ENCODE measurements at places on chromosomes 3 and 15. TPM values are rescaled to one million over a fixed set of nuclear protein-coding genes. Genes with fewer than 3 reads are reported as not detected.

GRCh38 chr15:89002281-89002761 lies 85.9 kb upstream of the ABHD2 start:
- peak; percentile 18 for DNase-seq

- DNase-seq = no peak
These were observed 304.8 kb downstream of the VPS13C start for GRCh38 chr15:61755467-61755866.

DNA sequence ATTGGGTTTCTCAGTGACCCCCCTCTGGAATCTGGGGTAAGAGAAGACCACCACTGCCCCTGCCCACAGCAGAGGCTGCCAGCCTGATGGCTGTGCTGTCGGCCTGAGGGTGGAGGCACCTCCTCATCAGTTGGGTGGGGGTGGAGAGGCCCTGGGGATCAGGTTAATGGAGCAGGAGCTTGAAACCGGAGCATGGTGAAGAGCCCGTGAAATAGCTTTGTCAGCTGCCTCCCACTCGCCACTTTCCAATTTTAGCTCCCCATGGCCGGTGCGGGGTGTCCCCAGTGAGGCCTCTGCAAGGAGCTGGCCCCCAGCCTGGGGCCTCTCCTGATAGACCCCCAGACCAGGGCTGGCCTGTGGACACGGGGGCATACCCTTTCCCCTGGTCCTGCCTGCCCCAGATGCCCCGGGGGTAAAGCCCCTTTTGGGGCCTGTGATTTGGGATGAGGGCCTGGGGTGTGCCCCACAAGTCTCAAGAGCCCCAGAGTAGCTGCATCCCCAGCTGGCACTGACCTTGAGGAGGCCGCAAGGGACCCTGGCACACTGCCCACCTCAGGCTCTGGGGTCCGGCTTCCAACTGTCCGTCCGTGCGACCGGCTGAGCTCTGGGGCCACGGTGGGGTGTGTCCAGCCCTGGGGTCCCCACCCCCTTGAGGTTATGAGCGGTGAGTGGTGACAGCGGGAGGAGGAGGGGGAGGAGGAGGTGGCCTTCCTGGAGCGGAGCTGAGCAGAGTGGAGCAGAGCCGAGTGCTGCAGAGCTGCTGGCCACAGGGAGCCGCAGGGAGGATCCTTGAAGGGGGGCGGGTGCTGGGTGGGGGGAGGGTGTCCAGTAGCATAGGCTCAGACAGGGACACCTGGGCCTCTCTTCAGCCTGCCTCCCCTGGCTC lies at the start of gene HHATL:
Gene HHATL (minus strand): TSS at position 733 of the 886 bp plus-strand sequence. CDS start 1,972 bp downstream, outside the sequence.
- DNase-seq = no peak

DNA sequence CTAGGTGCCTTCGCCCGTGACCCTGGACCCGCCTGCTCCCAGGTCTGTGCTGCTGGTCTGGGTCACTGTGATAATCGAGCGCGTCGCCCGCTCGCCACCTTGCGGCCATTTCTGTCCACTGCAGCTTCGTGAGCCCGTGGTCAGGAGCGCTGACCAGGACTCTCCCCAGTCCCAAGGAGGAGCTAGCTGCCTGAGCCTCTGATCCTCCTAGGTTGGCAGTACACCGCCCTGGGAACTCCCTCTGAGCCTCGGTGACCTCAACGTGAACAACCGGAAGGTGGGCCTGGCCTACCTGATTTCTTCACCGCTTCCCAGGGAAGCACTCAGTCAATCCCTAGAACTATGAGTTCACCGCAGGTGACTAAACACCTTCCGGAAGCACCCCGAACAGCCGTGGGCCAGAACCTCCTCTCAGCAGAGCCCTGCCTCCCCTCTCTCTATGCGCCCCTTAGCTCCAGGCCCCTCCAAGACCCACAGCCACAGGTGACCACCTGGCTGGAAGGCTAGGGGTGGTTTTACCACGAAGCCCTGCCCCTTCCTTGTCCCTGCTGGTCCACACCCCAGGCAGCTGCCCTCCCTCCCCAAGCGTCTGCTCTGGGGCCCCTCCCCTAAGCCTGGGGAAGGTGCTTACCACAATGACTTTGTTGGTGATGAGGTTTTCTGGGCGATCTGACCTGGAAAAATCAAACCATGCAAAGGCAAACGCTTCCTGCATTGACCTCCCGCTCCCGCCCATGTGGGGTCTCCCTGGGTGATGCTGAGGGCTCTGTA lies 9.7 kb downstream of the PLA2G4D start:
- DNase-seq = peak; percentile 46

DNA sequence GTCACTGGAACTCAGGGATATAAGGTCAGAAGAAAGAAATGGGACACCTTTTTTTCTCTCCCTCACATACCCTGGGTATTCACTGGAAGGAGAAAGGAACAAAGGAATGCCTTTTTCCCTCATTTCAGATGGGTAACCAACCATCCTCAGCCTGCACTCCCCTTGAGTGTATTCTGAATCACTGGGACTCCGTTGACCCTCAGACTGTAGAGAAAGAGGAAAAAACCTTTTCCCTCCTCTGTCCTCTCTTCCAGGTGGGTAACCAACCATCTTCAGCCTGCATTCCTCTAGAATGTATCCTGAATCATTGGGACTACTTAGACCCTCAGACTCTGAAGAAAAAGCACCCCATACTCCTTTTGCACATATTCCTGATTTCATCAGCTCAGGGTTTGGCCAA lies 11.4 kb downstream of the PRR20G start:
- DNase-seq = no peak

DNA sequence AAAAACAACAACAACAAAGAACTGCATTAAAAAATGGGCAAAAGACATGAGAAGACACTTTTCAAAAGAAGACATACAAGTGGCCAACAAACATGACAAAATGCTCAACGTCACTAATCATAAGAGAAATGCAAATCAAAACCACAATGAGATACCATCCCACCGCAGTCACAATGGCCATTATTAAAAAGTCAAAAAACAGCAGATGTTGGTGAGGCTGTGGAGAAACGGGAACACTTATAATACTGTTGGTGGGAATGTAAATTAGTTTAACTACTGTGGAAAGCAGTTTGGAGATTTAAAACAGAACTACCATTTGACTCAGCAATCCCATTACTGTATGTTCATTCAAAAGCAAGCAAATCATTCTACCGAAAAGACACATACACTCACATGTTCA lies 15.1 kb downstream of the EIF1B start:
- DNase-seq = no peak

DNA sequence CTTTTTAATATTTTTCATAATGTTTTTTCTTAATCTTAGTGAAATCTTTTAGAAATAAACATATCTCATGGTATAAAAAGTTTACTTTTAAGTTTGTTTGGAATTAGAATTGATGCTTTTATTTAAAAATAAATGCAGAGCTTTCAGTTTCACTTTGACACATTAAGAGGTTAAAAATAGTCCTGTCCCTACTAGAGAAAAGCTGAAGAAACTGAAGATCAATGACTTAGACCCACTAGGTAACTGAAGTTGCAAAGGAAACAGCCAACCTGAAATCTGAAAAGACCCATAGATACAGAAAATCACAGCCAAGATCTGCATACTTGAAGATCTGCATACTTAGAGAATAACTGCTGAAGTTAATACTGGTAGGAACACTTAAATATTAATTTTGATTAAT lies 237.6 kb downstream of the RAP2B start:
- DNase-seq = no peak

DNA sequence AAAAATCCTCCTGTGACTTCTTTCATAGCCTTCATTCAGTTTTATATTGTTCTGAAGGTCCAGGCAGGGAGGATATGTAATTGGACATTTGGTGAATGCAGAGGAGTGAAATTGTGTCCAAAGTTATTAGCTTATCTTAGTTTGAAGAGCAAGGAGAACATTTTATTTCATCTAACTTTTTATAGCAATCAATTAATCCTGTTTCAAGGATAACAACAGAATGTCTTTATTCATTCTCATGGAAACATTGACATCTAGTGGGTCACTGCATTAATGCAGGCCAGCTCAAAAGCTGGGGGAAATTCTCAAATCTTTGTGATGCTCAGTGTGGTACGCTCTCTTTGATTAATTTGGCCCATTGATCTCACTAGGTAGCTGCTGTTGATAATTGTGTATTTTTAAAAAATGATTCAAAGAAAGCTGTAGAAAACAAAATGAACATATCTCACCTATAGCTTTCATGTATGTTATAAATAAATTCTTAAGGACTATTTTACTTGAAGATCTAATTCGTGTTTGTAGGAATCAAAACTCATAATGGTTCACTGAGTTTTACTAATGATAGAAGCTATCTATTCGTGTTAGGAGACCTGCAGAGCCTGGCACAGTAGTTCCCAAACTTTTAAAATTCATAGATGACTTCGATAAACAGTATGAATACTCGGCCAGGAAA lies 150.8 kb upstream of the KCNMB2 start:
- DNase-seq = peak; percentile 1

- no peak for DNase-seq
These were observed 92.1 kb upstream of the GADL1 start for GRCh38 chr3:30986551-30986950.

- no peak for DNase-seq
These were observed 41.8 kb downstream of the AQR start for GRCh38 chr15:34927726-34928125.

The GPR156 gene
- polyA plus RNA-seq = 0.03 TPM

The IQCF5 gene
- polyA plus RNA-seq = not detected
